PC-3 (cell line): ENCODE measurements at places on chromosomes 4 and X. TPM values are rescaled to one million over a fixed set of nuclear protein-coding genes. Genes with fewer than 3 reads are reported as not detected.

CT55 gene
- total RNA-seq: not detected in 2 replicates

SPANXA2 gene
- not detected in 2 replicates for total RNA-seq

SMIM9 gene
- not detected in 2 replicates for total RNA-seq

SCRG1 gene
- total RNA-seq: not detected in 2 replicates

FOXO4 gene
- 5.1 and 5.6 TPM in 2 replicates for total RNA-seq

ZMAT1 gene
- not detected in 2 replicates for total RNA-seq

OTUD6A gene
- total RNA-seq: not detected in 2 replicates

- peaks cover 72% of the 10 kb centered on the region for H3K27me3 ChIP-seq
- DNase-seq: no peak
- peaks cover 6% of the 10 kb centered on the region; the same call in 1 of the 2 replicates for H3K4me1 ChIP-seq
These were observed 7.2 kb upstream of the PITX2 start for GRCh38 chr4:110629780-110630687.

DNA sequence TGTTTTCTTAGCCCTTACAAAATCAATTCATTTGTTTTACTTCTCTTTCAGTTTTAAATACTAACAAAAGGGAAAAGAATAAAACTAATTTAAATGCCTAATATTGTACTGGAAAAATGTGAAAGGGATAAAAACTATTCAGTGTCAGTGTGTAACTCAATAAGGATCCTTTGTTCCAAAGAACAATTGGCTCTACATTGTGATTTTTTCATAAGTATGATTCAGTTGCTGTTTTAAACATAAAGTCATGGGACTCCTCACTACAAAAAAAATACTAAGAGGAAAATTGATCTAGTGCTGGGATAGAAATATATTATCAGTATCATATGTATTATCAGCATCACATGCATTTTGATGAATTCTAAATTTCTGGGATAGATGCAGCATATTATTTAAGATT lies 199.4 kb upstream of the TRAM1L1 start:
- H3K27me3 ChIP-seq: no peaks in the 10 kb centered on the region
- H3K27ac ChIP-seq: no peak overlapping the region
- H3K36me3 ChIP-seq: no peaks in the 10 kb centered on the region

- H3K27me3 ChIP-seq: no peaks in the 10 kb centered on the region
- no peak overlapping the region for H3K4me3 ChIP-seq
- peak overlapping the region; percentile 66 for H3K27ac ChIP-seq
- H3K36me3 ChIP-seq: no peaks in the 10 kb centered on the region
- peak; percentile 41 for DNase-seq
These were observed 35.8 kb downstream of the LANCL3 start for GRCh38 chrX:37607243-37607642.

- H3K4me3 ChIP-seq: no peak overlapping the region
- no peak for DNase-seq
- H3K36me3 ChIP-seq: no peaks in the 10 kb centered on the region
- H3K4me1 ChIP-seq: no peaks in the 10 kb centered on the region
- H3K27ac ChIP-seq: no peak overlapping the region
These were observed 18.4 kb downstream of the NMU start for GRCh38 chr4:55617587-55618197.

GRCh38 chr4:29423836-29424721 lies 1296.1 kb upstream of the PCDH7 start:
- peak; percentile 72 for DNase-seq
- H3K4me3 ChIP-seq: no peak overlapping the region
- H3K27me3 ChIP-seq: no peaks in the 10 kb centered on the region
- peaks cover 8% of the 10 kb centered on the region; the same call in 1 of the 2 replicates for H3K4me1 ChIP-seq

- H3K4me3 ChIP-seq: no peak overlapping the region
- DNase-seq: no peak
- H3K4me1 ChIP-seq: peaks cover 26% of the 10 kb centered on the region
These were observed 156.8 kb upstream of the PSAPL1 start for GRCh38 chr4:7591409-7592053.

DNA sequence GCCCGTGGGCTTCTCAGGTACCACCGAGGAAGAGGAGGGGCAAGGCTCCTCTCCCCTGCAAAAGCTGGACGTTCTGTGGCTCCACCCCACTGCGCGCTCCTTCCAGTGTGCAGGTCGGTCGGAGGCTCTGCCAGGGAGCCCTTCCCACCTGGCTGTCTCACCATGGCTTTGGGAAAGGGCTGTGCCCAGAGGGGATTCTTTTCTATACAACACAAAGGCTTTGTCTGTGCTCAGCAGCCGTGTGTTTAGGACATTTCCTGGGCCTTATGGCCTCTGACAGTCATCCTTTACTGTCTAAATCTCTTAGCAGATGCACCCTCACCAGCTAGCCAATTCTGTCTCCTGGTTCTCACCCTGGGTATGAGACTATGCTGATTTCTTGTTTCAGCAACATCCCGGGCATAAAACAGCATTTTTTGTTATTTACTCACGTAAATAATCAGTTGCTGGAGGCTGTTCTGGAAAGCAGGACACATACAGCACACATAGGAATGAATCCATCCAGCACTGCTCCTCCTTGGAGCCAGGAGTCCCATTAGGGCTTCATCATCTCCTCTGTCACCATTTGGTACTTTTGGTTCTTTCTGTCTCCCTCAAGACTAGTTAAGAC lies 20.4 kb upstream of the ATXN3L start:
- no peaks in the 10 kb centered on the region for H3K27me3 ChIP-seq
- no peak overlapping the region for H3K4me3 ChIP-seq
- H3K4me1 ChIP-seq: peaks cover 7% of the 10 kb centered on the region
- H3K36me3 ChIP-seq: no peaks in the 10 kb centered on the region
- no peak for DNase-seq
- H3K27ac ChIP-seq: no peak overlapping the region

- peaks cover 1% of the 10 kb centered on the region; the same call in 1 of the 2 replicates for H3K36me3 ChIP-seq
- H3K27me3 ChIP-seq: no peaks in the 10 kb centered on the region
- no peak for DNase-seq
- no peak overlapping the region for H3K4me3 ChIP-seq
These were observed 4.1 kb downstream of the S100G start for GRCh38 chrX:16654093-16654492.

DNA sequence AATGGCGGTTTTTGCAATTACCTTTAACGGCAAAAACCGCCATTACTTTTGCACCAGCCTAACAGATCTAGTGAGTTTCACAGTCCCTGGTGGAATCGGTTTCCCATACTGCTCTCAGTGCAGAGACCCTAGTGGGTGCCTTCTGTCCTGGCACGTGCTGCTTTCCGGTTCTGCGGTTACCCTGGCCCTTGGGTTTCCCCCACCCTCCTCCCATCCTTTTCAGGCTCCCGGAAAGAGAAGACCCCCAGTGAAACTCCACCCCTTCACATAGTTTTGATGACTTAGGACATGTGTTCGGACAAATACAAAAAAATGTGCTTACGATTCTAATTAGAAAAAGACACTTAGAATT lies 36.9 kb downstream of the NLGN3 start:
- no peak for DNase-seq
- peak overlapping the region; percentile 68 for H3K27ac ChIP-seq
- H3K36me3 ChIP-seq: no peaks in the 10 kb centered on the region
- H3K4me1 ChIP-seq: peaks cover 11% of the 10 kb centered on the region
- no peaks in the 10 kb centered on the region for H3K27me3 ChIP-seq

DNA sequence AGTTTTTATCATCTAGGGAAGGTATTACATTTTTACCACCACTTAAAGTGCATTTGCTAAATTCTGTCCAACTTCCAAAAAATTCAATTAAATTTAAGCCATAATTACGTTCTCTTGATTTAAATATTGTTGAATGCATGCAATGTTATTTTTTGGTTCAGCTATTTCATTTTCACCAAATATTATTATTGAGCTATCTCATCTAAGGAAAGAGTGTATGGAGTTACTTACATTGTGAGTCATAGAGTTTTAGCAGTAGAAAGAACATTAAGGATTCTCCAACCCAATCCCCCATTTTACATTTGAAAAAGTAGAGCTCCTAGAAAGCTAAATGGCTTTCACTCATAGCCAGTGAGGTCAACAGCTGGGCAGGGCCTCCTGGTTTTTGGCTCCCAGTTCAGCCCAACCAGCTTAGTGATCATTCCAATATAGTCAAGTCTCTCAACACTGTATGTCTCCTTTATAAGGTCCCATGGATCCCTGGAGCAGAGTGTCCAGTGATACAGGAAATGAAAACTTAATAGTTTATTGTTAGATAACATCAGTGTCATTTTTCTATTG lies 60.5 kb downstream of the NDNF start:
- DNase-seq: no peak
- H3K36me3 ChIP-seq: no peaks in the 10 kb centered on the region
- no peak overlapping the region for H3K27ac ChIP-seq
- H3K4me1 ChIP-seq: no peaks in the 10 kb centered on the region
- H3K4me3 ChIP-seq: no peak overlapping the region
- no peaks in the 10 kb centered on the region for H3K27me3 ChIP-seq

DNA sequence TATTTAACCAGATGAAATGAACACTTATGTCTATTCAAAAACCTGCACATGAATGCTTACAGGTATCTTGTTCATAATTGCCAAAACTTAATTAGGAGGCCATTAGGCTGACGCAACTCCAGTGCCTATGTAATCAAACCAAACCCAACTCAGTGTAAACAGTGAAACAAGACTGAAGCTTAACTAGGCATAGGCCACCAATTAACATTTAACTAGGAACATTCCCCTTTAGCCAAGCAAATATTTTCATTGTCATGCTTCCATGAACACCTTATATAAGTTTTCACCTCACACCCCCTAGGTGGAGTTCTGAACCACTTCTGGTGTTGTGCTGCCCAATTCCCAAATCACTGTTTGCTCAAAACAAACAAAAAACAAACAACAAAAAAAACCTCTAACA lies 686.0 kb downstream of the STPG2 start:
- peak; percentile 2 for DNase-seq
- H3K27me3 ChIP-seq: no peaks in the 10 kb centered on the region
- no peak overlapping the region for H3K27ac ChIP-seq
- H3K4me3 ChIP-seq: no peak overlapping the region
- H3K36me3 ChIP-seq: no peaks in the 10 kb centered on the region
- H3K4me1 ChIP-seq: no peaks in the 10 kb centered on the region

GRCh38 chr4:85747882-85748491 lies 273.0 kb downstream of the ARHGAP24 start:
- H3K27me3 ChIP-seq: no peaks in the 10 kb centered on the region
- DNase-seq: peak; percentile 75
- no peak overlapping the region for H3K4me3 ChIP-seq
- peaks cover 18% of the 10 kb centered on the region for H3K4me1 ChIP-seq

DNA sequence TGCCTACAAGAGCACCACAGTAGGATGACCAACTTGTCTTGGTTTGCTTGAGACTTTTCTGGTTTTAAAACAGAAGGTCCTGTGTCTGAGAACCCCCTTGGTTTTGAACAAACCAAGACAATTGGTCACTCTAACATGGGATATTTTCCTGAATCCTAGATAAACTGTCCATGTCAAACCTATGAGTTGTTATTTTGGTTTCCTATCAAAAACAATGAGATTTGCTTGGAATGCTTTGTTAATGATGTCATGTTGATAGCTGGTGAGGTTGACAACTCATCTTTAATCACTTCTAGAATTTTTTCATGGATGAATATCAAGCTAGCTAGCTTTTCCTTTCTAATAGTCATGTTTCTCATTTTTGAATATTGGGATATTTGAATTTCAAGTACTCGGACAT lies 518.3 kb upstream of the ARX start:
- no peaks in the 10 kb centered on the region for H3K27me3 ChIP-seq
- no peak overlapping the region for H3K27ac ChIP-seq
- H3K4me1 ChIP-seq: no peaks in the 10 kb centered on the region
- DNase-seq: no peak
- no peak overlapping the region for H3K4me3 ChIP-seq

- H3K4me3 ChIP-seq: no peak overlapping the region
- no peak overlapping the region for H3K27ac ChIP-seq
- no peaks in the 10 kb centered on the region for H3K4me1 ChIP-seq
- H3K36me3 ChIP-seq: no peaks in the 10 kb centered on the region
These were observed 157.8 kb downstream of the AFF2 start for GRCh38 chrX:148658115-148658730.

DNA sequence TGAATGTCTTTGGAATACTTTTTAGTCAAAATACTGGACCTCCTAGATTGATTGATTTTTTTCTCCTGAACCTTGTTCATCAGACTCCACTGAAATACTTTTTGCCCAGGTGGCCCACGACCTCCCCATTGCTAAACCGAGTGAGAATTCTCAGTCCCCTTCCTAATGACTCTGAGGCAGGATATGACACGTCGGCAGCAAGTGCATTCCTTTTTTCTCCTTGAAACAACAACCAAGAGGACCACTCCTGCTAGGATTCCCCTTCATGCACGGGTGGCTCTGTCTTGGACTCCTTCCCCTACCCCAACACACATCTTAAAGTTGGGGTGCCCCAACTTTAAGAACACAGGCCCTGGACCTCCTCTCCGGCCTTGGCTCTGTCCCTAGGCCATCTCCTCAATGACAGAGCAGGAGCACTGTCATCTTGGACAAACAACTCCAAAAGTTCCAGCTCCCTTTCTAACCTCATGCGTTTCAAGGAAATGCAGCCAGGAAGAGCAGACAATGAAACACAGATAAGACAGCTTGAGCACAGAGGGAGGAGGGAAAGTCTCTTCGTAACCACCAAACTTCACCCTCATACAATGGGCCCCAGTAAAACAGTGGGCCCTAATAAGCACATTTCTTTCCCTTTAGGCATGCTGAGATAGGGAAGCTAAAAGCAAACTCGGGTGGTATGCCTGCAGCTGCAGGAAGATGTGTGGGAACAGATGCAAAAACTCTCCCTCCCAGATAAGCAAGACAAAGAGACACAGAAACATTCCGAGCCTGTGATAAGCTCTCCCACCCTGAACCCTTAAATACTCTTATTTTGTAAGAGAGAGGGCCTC lies 33.9 kb downstream of the ZBTB49 start:
- H3K27me3 ChIP-seq: no peaks in the 10 kb centered on the region
- no peaks in the 10 kb centered on the region for H3K4me1 ChIP-seq
- H3K4me3 ChIP-seq: no peak overlapping the region
- no peaks in the 10 kb centered on the region for H3K36me3 ChIP-seq
